Nucleus accumbens (tissue), 56 donors: ENCODE measurements at places on chromosomes 7 and 10.

- no peak for DNase-seq
Measured at GRCh38 chr7:141490474-141490873, 60.7 kb upstream of the AGK start.

DNA sequence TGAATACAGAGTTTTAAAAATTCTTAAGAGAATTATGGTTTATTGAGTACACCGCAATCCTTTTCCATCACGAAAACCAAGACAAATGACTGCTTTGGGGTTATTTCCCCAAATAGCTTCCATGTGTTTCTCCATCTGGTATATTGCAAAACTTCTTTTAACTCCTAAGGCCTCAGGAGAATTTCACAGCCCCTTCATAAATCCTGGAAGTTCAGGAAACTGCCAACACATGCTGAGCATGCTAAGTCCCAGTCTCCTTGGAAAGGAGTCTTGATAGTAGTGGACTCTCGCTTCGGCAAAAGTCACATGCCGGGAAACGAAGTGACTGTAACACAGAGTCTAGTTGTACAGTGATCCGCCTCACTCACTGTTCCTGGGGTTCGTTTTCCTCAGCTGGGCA, 88.1 kb upstream of the RSU1 start:
- DNase-seq, result no peak

- DNase-seq, result no peak
Measured at GRCh38 chr10:118628397-118628796, 32.9 kb upstream of the PRLHR start.

GRCh38 chr10:123011987-123012386, 3.2 kb downstream of the ACADSB start:
- DNase-seq, result no peak

DNA sequence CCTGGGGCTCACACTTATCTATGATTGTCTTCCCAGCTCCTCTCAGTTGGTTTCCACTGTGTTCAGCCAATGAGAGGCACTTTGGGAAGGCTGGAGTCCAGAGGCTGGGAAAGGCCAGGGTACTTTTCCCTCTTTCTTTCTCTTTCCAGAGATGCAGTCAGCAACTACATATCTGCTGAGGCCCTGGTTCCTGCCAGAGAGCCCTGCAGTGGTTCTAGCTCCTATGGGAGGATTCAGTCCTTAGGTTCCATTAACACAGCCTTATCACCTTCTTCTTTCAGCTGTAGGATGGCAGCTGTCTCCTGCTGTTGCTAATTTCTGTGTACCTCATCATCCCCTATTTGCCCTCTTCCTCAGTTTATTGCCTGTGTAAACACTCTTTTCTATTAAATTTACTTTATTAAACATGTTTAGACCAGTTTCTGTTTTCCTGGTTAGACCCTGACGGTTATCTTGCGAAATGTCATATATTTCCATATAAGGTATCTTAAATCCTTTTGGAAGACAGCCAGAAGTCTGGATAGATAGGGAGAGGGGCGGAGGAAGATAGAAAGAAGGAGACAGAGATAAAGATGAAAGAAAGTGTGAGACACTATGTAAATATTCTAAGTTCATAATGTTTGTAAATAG, 100.3 kb downstream of the HGF start:
- DNase-seq, result no peak

GRCh38 chr7:95199779-95200558, 124.4 kb downstream of the PON1 start:
- no peak for DNase-seq

- DNase-seq, result no peak
Measured at GRCh38 chr10:18162021-18162627, 21.9 kb downstream of the CACNB2 start.

- DNase-seq, result no peak
Measured at GRCh38 chr10:86586516-86586915, 64.9 kb upstream of the WAPL start.

GRCh38 chr7:111953611-111954010, 252.6 kb downstream of the DOCK4 start:
- no peak for DNase-seq
